ENCODE measurements at places on chromosomes 16 and 17.

DNA sequence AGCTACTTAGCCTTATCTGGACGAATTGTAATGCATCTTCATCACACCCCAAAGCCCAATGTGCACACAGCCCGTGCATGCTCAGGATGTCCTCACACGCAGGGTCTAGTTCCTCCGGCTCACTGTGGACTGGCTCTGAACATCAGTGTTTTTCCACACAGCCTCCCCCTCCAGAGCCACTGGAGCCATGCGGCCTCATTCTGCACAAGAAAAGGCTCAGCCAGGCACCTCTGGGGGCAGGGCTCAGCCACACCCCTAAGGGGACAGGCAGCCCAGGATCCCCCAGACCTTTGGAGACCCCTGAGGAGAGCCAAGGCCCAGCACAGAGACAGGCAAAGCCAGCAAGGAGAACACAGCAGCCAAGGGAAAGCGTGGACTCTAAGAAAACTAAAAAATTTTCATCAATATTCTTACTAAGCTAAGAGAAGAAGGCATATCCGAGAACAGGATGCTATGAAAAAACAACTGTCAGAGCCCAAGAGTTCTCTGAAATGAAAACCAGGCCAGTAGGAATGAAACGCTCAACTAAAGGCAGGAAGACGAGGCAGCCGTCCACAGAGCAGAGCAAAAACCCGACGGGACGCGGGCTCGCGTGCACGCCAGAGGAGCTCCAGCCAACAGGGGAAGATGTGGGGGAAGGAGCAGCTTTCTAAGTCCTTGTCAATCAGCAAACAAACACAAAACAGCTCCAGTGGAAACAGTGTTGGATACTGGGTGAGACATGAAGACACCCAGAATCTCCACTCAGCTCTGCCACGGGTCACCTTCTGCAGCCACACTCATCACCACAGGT, 34.5 kb downstream of the MAP1LC3B start:
- no peak for DNase-seq

- DNase-seq: peak; percentile 12
Measured at GRCh38 chr16:11309895-11310633, 28.9 kb upstream of the PRM1 start.

DNA sequence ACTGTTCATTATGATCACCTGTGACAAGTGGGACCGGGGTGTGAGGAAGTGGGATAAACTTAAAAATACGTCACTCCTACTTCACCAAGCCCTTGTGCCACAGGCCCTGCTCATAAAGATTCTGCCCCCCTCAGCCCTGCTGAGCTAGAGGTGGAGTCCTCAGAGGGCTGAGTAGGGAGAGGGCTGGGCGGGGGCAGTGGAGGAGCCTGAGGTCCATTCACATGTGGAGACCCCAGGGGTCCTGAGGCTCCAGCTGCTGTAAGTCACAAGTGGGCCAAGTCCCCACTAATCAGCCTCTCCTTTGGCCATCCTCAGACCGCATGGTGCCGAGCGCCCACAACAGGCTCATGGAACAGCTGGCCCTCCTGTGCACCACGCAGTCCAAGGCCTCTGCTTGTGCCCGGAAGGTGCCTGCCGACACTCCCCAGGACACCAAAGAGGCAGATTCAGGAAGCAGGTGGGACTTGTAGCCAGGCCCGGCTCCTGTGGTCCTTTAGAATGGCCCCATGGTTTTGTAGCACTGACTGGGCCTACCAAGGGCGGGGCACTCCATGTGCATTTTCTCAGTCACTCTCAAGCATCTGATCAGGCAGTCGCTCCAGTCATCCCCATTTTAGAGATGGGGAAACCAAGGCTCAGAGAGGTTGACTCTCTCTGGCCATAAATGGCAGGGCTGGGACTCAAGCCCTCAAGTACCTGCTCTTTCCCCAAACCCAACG, 10.4 kb downstream of the DNAAF8 start:
- no peak for DNase-seq

GRCh38 chr16:70737377-70738082, 51.7 kb upstream of the MTSS2 start:
- no peak for DNase-seq

DNA sequence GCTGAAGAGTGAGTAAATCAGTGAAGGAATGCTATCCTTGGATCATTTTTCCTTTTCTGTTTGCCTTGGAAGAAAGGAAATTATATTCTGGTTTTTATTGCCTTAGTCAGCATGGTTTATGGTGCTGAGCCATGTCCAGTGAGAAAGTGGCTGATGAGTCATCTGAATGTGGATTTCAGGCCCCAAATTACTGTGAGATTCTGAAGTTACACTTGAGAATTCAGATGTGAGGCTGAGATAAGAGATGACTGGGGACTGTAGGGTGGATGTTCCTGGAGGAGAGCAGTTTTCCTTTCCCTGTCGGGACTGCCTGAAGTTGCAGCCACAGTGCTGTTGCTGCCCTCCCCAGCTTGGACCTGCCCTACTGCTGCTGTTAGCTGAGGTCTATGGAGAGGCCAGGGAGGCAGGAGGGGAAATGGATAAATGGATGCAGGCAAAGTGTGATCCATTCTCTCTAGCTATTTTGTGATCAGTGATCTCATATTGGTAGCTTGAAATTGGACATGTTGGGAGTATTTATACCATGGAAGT, 4.2 kb upstream of the MAP3K14 start:
- peak; percentile 76 for DNase-seq

DNA sequence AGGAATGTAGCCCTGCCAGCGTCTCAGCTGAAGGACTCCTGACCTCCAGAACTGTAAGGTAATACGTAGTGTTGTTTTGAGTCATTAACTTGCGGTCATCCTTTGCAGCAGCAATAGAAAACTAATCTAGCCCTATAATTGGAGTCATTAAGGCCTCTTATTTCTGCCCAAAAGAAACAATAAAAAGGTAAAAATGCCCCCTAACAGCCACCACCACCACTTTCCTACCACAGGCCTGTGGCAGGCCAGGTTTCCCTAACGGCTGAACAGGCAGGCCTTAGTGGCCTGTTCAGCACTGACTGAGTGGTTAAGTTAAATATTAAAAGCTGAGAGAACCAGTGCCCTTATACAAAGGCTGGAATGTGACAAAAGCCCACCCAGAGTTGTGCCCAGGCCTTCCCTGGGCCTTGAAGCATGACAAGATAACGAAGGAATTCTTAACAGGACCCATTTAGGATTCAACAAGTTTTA, 286.5 kb upstream of the ERCC4 start:
- DNase-seq: no peak

GRCh38 chr17:27339198-27339835, 45.4 kb downstream of the WSB1 start:
- no peak for DNase-seq

- DNase-seq: peak; percentile 89
Measured at GRCh38 chr16:76265434-76266045, 11.7 kb upstream of the CNTNAP4 start.

- DNase-seq: no peak
Measured at GRCh38 chr16:2205967-2206313, 686 bp downstream of the MLST8 start.

DNA sequence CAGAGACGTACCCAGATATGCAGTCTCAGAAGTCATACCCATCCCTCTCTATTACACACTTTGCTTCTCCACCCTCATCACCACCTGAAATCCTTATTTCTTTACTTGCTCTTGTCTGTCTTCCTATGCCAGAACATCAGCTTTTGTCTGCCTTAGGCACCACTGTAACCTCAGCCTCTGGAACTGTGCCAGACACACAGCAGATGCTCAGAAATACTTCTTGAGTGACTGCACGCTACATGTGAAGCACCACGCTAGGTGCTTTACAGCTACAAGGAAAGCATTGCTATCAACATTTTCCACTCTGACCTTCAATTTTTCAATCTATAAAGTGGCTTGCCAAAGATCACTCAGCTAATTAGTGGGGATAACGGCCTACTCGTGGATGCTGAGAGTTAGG, 226.8 kb downstream of the CHD9NB start:
- no peak for DNase-seq

DNA sequence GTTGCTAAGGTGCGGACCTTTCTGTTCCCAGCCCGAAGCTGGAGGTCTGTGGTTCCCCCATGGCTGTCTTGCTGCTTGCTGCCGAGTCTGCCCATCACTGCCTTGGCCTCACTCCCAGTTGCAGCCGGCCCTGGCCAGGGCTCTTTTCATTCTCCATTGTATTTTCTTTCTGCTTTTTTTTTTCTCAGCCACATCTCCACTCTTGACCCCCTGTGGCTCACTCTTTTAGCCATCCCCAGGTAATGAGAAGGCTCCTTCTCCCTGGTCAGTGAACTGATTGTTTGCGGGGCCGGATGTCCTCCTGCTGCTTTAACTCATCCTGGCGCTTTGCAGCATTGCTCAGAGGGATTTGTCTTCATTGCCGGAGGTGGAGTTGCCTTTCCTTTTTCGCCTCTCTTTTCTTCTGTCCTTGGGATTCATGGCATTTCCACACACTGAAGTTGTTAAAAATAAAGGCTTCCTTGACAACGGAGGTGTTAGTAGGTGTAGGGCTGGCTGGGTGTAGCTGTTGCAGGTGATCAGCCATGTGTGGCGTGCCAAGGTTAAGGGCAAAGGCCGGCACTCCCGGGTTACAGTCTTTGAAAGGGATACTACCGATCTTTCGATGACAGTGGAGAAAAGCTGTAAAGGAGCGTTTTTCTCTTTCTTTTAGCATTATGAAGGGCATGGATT, 34.1 kb downstream of the MAP2K6 start:
- no peak for DNase-seq

GRCh38 chr16:6949240-6949639, 383.4 kb upstream of the RBFOX1 start:
- DNase-seq: no peak

DNA sequence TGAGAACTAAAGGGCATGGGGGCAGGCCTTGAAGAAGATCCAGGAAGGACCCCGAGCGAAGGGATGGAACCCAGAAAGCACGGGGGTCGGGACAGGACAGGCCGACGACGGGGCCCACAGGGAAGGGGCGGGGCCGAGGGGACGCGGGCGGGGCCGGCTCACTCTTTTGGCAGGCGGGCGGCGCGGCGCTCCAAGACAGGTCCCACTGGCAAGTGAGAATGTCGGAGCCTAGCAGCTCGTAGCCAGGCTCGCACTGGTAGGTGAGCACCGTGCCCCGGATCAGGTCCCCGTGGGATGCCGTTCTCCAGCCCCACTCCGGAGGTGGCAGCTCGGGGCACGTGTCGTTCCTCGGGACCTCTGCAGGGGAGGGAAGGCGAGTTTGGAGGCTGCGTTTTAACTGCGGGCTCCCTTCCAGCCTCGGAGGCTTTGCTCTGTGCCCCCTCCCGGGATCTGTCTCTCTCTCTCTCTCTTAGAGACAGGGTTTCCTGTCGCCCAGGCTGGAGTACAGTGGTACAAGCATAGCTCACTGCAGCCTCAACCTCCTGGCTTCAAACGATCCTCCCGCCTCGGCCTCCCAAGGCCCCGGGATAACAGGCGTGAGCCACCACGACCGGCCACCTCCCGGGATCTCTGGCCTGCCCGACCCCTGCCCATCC, 13.7 kb upstream of the CDIPT start:
- DNase-seq: no peak

- DNase-seq: no peak
Measured at GRCh38 chr16:1938316-1938715, 4.7 kb downstream of the MSRB1 start.

DNA sequence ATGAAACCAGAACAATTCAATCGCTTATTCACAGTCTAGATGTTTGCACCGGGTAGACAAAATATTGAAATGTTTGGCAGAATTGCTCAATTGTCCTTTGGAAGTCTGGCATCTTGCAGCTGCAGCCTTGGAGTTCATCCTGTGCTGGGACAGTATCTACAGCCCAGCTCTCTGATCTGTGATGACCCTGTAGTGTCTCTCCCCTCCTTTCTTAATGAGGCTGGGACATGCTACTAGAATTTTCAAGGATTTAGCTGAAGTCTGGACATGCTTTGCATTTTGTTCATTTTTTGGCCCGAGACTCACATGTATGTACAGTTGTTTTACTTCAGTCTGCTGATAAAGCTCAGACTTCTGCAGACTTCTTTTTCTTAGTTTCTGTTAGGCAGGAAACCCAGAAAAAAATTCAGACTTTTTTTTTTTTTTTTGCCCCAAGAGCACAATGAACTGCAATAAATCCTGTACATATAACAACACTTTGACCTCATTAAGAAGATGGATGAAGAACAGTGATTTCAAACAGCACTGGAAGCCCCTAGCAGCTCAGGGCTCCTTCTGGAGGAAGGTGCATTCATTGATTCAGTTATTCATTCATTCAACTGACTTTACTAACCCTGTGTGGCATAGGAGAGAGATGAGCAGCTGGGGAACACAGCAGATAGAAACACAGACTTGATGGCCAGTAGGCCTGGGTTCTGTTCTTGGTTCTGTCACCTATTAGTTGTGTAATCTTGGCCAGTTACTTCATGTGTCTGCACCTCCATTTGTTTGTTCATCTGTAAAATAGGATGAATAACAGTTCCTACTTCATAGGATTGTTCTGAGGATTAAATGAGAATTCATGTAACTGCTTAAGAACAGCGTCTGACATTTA, 210.0 kb downstream of the MAP2K4 start:
- DNase-seq: no peak

DNA sequence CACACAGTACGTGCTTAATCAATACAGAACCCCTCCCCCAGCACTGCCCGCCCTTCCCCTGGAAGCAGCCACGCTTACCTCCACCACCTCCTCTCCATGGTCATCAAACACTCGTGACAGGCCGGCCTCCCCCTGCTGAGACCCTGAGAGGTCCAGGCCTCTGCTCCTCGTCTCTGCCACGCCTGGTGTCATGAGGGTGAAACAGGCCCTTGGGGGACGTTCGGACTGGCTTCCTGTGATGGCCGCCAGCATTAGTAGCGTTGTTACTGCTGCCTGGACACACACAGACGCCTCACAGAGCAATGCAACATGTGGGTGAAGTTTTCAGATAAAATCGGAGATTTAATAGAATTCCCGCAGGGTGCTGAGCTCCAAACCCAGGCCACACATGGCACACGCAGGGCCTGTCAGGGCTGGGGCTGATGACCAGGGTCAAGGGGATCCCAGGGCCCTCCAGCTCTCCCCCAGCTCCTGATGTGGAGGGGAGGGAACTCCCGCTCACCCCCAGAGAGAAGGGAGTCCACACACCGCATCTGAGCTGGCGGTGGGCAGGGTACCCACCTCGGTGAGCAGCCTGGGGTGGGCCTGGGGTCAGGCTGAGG, 15.9 kb upstream of the SLC38A10 start:
- DNase-seq: no peak

DNA sequence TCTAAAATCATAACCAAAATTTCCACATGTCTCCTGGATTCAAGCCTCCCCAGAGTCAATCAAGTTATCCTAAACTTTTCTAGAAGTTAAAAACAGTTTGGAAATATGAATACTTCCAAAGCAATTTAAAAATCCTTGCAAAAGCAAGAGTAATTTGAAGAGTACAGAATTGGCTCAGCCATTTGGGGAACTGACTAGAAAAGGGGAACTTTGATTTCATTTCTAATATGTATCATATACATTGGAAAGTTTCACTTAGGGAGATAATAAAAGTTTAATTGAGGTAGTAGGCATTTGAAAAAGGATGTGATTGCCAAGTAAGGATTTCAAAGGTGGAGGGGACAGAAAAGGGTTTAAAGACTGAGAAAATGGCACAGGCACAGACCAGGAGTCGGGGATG, 9.0 kb upstream of the SLFN12L start:
- DNase-seq: no peak

- peak; percentile 84 for DNase-seq
Measured at GRCh38 chr16:88769617-88770460, 15.2 kb downstream of the PIEZO1 start.

All from OCI-M1 (cell line).